ENCODE measurements at places on chromosomes 3 and 15.

GRCh38 chr3:177039490-177040274, 157.6 kb downstream of the TBL1XR1 start:
- no peak for DNase-seq

DNA sequence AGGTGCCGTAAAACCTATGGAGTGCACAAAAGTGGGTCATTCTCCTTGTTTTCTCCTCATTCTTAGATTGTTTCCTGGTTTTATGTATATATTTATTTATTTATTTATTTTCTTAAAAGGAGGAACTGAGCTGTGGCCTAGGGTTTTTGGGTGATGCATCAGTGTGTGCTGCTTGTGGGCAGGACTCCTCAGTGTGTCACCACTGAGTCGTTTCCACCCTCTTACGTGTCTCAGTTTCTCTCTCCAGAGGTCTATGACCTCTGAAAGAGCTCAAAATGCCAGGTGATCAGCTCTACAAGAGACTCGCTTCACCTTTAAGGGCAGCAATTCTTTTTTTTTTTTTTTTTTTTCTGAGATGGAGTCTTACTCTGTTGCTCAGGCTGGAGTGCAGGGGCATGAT, 72.9 kb downstream of the CD200 start:
- DNase-seq, result no peak

- DNase-seq, result no peak
Measured at GRCh38 chr3:193174140-193174539, 66.9 kb upstream of the PLAAT1 start.

GRCh38 chr3:152258448-152259393, 10.0 kb upstream of the MBNL1 start:
- DNase-seq, result peak; percentile 98

All from brain microvascular endothelial cell (primary cell).